ENCODE measurements at places on chromosomes 2 and 18.

- peak; percentile 44 for DNase-seq
Observed at GRCh38 chr2:29821591-29821990, 99.8 kb downstream of the ALK start.

DNA sequence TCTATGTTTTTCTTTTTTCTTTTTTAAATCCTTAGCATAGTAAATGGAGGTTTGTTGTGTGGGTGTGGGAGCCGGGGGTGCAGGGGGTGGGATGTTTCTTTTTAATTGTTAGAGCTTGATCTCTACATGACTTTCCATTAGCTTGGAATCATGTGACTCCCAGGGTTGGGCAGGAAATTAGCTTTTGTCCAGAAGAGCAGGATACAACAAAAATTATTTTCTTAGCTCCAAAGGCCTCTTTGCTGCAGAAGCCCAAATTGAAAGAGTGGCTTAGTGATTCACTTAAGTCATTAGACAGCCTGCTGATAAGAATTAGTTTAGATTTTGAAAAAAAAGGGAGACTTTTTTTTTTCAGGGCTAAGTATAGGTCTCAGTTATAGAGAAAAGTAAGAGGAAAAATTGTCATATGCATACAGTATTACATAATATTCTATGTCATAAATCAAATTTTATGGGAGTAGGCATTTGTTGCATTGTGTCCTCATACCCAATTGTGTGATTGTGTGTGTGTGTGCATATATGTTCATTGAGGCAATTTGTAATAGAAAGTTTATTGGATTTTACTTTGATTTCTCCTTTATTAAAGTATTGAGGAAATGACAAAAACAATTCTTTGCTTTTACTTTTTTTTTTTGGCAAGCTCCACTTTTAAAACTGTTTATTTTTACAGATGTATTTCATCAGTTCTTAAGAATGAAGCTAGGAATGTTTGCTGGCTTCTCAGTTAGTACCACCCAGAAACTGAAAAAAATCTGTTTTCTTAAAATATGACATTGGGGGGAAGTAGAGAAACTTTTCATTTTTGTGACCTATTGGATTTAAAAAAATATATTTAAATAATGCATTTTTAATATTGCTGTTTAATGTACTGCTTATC, 47.4 kb downstream of the TSPYL6 start:
- DNase-seq = no peak

GRCh38 chr2:171864357-171864985, 29.6 kb downstream of the SLC25A12 start:
- no peak for DNase-seq

DNA sequence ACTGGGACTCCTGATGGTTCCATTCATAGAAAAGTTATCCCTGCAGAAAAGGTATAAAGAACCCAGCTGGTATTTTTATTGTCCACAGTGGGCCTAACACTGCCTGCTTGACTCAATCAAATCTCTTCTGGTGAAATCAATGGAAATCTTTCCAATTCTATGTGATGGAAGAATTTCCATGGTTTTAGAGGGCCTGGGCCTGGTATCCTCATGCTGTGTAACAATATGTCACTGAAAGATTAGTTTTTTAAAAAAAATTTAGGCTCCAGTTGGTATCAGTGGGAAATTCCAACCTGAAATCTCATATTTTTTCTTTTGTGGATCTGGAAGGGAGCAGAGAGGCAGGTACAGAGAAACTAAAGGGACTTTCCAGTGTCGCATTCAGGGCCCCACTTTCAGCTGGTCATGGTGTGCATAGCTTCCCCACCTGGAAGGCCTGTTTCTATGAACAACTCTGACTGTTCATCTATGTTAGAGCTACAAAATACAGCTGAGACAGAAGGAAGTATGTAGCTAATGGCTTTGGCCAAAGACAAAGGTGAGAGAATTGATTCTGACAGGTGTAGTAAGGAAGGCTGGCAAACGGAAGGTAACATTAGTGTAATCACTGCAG, 20.9 kb downstream of the NEB start:
- DNase-seq = no peak

DNA sequence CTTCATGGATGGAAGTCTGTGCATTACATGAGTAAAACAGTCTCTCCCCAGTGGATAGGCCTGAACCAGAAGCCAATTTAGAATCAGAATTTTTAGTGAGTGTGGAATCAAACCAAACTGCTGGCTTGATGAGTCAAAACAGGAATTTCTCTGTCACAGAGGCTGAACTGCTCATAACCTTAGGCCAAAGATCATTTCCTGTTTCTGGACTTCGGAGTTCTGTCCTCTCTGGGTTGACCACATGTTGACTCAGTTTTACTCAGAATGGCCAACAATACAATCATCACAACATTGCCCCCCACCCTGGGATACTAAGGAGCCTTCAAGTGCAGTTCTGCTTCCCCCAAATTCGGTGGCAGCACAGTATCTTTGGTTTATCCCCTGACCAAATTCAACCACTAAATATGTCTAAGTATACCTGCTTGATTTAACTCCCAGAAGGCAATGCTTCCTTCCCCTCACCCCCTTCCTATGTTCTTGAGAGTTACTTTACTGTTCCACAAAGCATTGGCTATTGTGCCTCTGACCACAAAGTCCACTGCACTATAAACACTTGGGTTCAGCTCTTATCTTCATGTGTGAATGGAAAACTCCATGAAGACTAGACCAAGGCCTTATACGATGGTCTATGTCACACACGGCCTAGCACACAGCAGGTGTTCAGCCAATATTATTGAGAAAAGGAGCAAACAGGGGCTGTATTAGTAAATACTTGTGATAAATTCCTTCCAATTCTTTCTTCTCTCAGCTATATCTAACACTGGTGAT, 67.8 kb downstream of the NXPH2 start:
- no peak for DNase-seq

GRCh38 chr2:119316066-119316465, 50.6 kb downstream of the C2orf76 start:
- DNase-seq = no peak

- DNase-seq = no peak
Observed at GRCh38 chr2:104766683-104767082, 87.2 kb upstream of the POU3F3 start.

- no peak for DNase-seq
Observed at GRCh38 chr2:136128366-136128765, 10.4 kb upstream of the CXCR4 start.

Measured in right forelimb (tissue), 1 donor.